Right cardiac atrium (tissue), 5 donors: ENCODE measurements at places on chromosomes 2 and 18. TPM values are rescaled to one million over a fixed set of nuclear protein-coding genes. Genes with fewer than 3 reads are reported as not detected.

The MC2R gene
- total RNA-seq = not detected

The ST8SIA5 gene
- 12.2 TPM for total RNA-seq

- no peak for DNase-seq
Measured at GRCh38 chr2:239600650-239601049, 199.8 kb upstream of the HDAC4 start.

- no peak for DNase-seq
Measured at GRCh38 chr2:200194746-200195145, 111.7 kb upstream of the SPATS2L start.

DNA sequence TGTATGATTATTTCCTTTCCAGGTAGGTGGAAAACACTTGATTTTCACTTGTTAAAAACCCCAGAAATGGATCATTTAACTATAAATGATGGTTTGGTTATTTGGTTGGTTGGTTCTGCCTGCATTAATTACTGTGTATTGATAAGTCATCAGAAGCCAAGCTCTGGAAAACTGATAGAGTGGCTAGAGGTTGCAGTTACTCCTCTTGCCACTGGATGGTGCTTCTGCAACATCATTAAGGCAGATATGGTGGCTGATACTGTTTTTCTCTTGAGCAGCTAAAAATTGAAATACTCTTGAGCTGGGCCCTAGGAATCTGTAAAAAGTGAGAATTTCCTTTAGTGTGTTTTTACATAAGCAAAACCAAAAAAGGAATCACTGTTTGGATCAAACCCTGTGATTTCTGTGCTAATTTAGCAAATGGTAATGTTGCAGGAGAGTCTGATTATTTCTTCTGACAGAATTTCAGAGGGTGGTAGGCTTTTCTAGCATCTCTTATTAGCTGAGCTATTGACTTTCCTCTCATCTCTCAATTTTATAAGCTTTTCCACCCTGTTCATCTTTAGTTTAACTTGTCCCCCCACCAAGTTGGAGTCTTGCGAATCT, 54.3 kb downstream of the RAB10 start:
- no peak for DNase-seq

DNA sequence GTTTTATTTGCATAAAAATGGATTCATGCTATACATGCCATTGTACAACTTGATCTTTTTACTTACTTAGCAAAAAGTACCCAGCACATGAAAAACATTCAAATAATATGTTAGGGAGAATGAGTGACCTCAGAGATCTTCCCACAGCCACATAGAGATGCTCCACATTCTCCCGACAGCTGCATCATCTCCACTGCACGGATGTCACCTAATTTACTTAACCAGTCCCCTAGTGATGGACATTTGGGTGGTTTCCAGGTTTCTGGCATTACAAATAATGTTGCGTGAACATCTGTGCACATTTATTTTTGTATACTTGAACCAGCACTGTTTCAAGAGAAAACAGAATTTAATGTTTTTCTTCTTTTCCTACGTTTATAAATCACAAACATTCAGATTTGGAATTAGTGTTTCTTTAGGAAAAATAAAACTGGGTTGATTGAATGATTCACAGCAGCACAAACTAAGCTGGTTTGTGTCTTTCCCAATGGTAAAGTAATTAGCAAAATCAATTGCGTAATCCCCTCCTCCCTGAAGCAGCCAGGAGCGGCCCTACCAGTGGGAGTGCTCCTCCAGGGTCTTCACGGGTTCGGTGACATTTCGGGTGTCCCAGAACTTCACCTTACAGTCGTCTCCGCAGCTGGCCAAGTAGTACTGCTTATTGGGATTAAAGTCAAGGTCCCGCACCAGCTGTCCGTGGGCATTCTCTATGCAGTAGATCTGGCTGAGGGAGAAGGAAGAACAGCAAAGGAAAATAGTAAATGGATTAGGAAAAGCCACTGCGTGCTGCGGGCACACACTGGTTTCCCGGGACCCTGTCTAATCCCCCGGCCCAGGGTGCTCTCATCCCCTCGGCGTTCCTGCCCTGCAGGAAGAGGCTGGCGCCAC, 183.9 kb downstream of the EIPR1 start:
- no peak for DNase-seq

GRCh38 chr18:36734596-36734995, 94.2 kb downstream of the TPGS2 start:
- DNase-seq = no peak

GRCh38 chr2:215364157-215365155, 52.6 kb downstream of the ATIC start:
- no peak for DNase-seq

- no peak for DNase-seq
Measured at GRCh38 chr2:134662751-134663150, 56.0 kb downstream of the TMEM163 start.

DNA sequence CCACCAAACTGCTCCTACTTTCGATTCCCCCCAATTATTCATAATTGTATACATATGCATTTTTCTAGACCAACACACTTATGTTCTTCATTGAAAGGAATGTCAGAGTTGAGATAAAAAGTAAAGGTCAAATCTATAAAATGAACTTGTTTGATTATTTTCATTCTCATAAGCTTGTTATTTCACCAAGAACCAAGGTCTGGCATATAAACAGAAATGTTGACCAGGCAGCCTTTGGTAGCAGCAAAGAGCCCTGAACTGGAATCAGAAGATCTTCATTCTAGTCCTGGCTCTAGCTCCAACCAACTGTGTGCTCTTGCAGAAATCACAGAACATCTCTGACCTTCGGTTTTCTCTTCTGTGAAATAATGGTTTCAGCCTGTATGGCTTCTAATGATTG, 42.9 kb downstream of the RBKS start:
- DNase-seq = no peak

DNA sequence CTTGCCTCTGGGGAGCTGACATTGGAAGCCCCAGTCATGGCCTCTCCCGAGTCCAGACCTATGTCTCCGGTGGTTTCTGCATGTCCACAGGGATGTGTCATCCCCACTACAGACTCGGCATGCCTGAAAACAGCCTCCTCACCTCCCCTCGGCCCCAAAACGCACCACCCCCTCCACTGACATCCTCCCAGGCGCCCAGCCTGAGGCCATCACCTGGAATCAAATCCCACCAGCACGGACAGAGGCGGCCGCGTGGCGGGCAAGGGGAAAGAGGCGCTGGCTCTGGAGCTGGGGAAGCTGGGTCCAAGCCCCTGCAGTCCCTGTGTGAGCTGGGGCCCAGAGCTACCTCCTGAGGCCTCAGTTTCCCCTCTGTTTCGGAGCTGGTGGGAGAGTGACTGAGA, 69.9 kb upstream of the SMAD7 start:
- DNase-seq = no peak

DNA sequence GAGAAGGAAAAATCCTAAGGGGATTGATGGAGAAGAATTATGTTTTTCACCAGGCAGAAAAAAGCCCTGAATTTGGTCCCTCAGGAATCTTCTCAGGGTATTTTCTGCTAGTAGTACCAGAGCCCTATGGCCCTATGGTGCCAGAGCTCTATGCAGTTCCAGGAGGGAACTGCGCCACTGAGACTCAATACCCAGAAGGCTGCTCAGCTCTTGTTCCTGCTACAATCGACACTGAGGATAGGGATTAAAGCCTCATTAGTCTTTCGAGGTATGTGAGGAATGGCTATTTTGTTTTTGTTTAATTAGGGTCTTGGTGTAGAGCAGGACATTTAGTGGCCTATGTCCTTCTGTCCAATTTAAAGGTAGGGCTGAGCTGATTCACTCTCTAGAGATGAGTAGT, 21.7 kb upstream of the PPP3R1 start:
- DNase-seq = no peak

GRCh38 chr18:68387246-68387645, 327.7 kb downstream of the TMX3 start:
- no peak for DNase-seq

DNA sequence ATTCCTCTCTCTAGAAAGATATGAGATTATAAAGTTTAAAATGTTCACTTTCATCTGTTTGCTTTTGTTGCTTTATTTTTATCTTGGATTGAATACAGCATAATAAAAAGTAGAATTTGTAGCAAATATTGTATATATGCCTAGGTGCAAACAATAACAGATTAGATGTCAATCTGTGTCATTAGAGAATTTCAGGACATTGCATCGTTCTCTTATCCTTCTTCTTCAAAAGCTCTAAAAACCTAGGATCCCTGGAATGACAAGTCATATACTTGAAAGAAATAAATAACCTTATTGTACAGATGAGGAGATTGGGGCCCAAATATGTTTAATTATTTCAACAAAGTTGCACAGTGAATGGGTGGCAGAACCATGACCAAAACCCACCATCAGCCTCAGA, 102.8 kb upstream of the BZW1 start:
- DNase-seq = no peak
